ENCODE measurements at places on chromosomes 4 and X.

DNA sequence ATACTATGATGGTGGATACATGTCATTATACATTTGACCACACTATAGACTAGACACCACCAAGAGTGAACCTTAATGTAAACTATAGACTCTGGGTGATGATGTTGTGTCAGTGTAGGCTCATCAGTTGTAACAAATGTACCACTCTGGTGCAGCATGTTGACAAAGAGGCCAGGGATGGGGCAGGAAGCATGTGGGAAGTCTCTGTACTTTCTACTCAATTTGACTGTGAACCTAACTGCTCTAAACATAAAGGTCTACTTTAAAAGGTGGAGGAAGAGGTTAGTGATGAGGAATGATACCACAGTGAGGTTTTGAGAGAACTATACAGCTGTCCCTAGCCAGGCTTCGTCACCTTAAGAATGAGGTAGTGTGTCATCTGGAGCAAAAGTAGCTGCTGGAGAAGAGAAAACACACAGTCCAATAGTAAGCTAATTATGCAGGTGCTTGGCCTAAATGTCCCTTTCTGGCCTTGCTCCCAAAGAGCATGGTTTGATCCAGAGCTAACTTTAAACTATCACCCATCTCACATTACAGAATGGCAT, 38.4 kb downstream of the GRSF1 start:
- no peak for DNase-seq

DNA sequence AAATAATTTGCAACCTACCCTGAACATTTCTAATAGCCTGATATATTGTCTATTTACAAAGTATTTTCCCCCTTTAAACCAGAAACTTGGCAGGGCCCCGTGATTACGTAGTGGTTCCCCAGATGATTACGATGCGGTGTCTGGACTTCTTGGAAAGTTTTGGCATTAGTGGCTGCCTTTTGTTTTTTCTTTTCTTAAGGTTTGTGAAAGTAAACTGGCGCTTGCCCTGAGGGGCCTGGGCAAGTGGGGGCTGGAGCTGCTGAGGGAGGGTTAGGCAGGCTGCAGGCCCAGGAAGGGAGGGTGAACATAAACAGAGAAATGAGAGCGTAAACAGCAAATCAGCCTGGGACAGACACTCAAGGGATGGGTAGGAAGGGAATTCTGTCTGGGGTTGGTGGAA, 123.6 kb upstream of the MSX1 start:
- no peak for DNase-seq

- DNase-seq: no peak
These were observed 13.0 kb downstream of the FAM47A start for GRCh38 chrX:34119122-34119521.

DNA sequence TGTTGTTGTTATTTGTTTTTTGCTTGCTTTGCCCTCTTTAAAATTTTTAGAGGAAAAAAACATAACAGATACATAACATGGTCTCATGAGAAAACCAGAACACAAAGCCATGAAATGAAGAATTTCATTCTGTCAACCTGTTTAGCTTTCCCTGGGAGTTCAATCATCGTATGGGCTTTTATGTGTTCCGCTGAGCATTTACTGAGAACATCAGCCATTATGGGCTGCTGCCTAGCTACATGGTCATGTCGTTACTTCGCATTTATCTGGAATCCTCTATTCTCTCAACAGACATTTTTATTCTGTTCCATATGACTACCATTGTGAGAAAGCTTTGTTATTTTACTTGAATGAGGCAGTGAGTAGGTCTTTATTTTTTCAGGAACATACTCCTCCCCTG, 51.4 kb downstream of the NDST3 start:
- DNase-seq: no peak

- DNase-seq: no peak
These were observed 15.8 kb downstream of the BCAP31 start for GRCh38 chrX:153708415-153708814.

DNA sequence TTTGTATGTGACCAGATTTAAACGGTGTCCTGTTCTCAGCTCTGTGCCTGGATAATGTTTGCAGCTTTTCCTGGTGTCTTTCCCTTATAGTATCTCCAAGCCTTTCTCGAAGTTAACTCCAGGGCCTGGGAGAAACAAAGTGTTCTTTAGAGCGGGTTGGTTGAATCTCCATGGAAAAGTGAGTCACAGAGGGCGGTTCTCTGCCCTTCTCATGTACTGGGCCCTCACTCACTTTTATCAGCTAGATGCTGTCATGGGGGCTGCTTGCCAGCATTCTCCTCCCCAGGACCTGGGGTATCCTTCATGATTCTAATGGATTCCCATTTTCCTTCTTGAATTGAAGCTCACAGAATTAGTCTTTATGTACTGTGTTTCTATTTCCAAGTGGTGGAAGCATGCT, 46.1 kb upstream of the MAGEC2 start:
- no peak for DNase-seq

- no peak for DNase-seq
These were observed 21.9 kb downstream of the ARX start for GRCh38 chrX:24993879-24994278.

DNA sequence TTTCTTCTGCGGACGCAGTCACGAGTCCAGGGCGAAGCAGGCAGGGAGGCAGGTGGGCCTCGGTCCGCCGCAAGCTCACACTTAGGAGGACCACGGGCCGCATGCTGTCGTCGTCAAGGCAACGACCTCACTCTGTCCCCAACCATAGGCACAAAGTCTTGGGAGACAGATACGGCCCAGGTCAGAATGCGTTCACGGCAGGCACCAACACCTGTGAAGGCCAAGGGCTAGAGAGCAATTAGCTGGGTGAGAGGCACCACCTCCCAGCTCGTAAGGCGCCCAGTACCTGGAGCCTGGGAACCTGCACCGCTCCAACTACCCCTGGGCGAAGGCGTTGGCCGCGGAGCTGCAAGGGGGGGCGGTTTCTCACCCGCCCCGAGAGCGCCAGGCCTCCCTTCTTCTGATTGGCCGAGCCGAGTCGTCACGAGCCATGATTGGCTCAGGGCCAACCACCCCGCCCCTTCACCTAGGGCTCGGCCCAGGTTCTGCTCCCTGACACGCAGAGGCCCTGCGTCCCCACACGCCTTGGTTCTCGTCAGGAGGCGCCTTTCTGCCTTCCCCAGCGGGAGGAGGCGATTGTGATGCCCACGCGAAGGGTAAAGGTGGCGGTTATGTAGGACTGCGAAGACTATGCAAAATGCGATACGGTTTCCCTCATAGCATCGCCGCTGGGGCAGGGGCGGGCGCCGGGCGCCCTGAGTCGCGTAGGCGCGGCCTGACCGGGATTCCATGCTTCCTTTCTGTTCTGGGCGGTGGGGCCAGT, at the start of gene CDKL2:
Gene CDKL2 (minus strand): TSS at position 355 of the 763 bp plus-strand sequence. CDS start 4,540 bp downstream, outside the sequence.
- peak; percentile 85 for DNase-seq

- DNase-seq: no peak
These were observed 87.0 kb downstream of the SYNPO2 start for GRCh38 chr4:118975449-118976192.

GRCh38 chr4:146245246-146245645, 30.9 kb downstream of the REELD1 start:
- DNase-seq: no peak

GRCh38 chrX:9195199-9195880, 161.4 kb upstream of the FAM9B start:
- DNase-seq: no peak
